ENCODE measurements at places on chromosomes 4 and X.

- no peak for DNase-seq
These were observed 83.3 kb downstream of the DDIT4L start for GRCh38 chr4:100106982-100107381.

- no peak for DNase-seq
These were observed 107.3 kb downstream of the GATB start for GRCh38 chr4:151653548-151653918.

GRCh38 chr4:26075583-26075982 lies 161.6 kb downstream of the SMIM20 start:
- no peak for DNase-seq

- DNase-seq: no peak
These were observed 7.9 kb upstream of the FUNDC1 start for GRCh38 chrX:44550563-44550962.

GRCh38 chrX:14079891-14080430 lies 50.3 kb upstream of the GEMIN8 start:
- no peak for DNase-seq

DNA sequence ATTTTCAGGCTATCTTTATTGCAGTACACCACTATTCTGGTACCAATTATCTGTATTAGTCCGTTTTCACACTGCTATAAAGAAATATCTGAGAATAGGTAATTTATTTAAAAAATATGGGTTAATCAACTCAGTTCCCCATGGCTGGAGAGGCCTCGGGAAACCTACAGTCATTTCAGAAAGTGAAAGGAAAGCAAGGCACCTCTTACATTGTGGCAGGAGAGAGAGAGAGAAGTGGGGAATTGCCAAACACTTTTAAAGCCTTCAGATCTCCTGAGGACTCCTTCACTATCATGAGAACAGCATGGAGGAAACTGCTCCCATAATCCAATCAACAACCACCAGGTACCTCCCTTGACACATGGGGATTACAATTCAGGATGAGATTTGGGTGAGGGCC lies 54.7 kb downstream of the AMER1 start:
- no peak for DNase-seq

GRCh38 chr4:170087163-170087700 lies 2.5 kb downstream of the AADAT start:
- no peak for DNase-seq

GRCh38 chrX:111507933-111508332 lies 3.5 kb upstream of the SERTM2 start:
- DNase-seq: no peak

DNA sequence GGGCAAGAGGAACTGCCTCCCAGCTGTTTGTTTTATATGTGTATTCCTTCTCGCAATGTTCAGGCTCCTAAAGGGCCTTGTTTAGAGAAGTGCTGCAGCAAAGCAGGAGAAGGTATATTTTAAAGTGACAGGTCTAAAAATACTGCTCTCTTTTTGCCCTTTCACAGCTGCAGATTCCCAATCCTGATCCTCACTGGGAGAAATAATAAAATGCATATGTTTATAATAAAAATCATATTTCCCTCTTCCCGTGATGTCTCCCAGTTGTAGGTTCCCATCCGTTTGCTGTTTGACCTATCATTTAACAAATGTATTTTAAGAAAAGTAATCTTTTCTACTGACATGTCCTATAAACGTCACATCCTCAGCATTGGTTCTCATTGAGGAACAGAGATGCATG lies 62.7 kb upstream of the GPC4 start:
- DNase-seq: no peak

DNA sequence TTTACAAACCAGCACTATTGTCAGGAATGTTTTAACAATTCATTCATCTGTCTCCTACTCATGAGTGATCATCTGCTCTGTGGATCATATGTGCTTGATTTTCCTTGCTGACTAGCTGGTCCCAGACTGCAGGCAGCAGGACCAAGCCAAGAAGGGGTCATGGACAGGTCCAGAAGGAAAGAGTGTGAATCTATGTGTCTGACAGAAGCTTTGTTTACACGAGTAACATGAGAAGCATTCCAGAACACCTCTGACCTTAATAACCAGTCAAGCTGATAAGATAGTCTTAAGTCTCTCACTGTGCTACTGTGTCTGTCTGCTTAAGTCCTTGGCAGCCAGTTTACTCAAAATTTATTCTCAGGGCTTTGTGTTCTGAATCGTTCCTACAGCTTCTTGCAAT lies 39.0 kb downstream of the GUCY1A1 start:
- no peak for DNase-seq

GRCh38 chr4:36038491-36038890 lies 205.8 kb downstream of the ARAP2 start:
- no peak for DNase-seq

DNA sequence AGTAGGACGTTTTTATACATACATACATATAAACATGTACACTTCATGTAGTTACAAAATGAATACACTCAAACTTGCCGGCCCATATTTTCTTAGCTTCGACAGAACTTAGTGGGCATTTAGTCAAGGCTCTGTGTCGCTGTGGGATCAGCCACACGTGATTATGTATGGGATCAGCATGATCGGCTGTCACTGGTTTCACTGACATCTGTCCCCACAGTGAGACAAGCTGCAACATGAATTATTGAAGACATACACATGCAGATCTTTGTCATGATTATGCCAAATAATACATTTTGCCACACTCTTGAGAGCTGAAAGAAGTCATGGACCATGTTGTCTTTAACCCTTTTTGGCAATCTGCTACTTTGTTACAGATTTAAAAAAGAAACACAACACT lies 38.2 kb upstream of the NAA11 start:
- DNase-seq: no peak

DNA sequence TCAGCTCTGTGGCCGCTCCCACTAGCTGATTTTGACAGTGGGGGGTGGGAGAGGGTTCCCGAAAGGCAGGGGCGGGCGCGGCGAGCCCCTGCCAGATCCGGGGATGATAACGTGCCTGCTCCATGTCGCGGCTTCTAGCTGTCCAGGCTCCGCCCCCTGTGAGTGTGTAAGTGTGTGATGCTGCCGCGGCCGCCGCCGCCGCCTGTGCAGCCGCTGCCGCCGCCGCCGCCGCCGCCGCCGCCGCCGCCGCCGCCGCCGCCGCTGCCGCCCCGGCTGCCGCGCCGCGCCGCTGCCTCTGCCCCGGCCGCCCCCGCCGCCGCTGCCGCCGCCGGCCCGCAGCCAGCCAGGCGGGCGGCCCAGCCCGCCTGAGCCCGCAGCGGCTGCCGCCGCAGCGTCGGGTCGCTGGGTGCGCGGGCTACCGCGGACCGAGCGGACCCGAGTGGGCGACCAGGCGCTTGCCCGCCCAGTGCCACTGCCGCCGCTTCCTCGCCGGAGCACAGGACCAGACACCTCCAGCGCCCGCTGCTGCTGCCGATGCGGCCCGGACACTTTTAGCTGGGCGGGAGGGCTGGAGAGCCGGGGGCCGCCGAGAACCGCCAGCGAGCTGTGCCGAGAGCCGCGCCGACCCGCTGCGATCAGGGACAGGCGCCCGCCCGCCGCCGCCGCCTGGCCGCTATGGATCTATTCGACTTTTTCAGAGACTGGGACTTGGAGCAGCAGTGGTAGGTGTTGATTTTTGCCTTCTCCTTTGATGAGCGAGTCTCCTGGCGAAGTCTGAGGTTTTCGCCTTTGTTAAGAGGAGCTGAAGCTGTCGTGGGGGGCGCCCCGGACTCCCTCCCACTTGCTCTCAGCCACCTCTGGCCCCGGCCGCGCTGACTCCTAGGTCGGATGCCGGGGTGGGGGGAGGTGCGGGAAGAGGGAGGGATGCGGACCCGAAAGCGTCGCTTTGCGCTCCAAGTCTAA lies at the start of gene AFF2:
Gene AFF2 (plus strand): TSS at position 195 of the 963 bp plus-strand sequence. CDS start 481 bp downstream, at position 676.
- DNase-seq: peak; percentile 33

- DNase-seq: no peak
These were observed 9.1 kb downstream of the CHRDL1 start for GRCh38 chrX:110786486-110786885.
